ENCODE measurements at places on chromosomes 5 and 9.

- H3K4me3 ChIP-seq: no peak overlapping the region
- no peak for DNase-seq
- H3K36me3 ChIP-seq: peaks cover 61% of the 10 kb centered on the region
- peaks cover 5% of the 10 kb centered on the region for H3K4me1 ChIP-seq
- H3K27ac ChIP-seq: no peak overlapping the region
These were observed 19.8 kb downstream of the TDRD7 start for GRCh38 chr9:97431549-97432143.

DNA sequence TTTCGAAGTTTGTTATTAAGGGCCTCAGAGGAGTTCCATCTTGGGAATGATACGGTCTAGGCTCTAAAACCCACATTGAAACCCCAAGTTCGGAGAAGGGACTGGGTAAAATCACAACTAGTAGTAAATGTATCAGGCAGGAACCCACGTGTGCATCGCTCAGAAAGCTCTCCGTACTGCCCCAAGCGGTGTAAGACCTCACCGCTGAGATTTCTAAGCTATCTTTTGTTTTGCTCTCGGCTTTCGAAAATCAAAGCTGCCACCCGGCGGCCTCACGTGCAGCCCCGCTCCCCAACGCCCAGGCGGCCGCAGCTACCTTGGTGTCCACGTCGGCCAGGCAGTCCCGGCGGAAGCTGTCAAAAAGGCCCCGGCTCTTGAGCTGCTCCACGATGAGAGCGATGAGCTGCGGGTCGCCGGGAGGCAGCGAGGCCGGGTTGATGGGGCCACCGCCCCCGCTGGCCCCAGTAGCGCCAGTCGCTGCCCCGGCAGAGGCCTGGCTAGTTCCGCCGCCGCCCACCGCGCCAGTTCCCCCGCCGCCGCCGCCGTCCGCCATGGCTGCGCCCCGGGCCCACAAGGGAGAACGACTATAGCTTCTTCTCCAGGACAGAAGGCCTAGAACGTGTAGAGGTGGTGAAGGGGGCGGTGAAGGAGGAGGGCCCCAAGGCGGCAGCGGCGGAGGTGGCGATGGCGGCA, 420 bp downstream of the BOD1 start:
- H3K4me1 ChIP-seq: peaks cover 56% of the 10 kb centered on the region
- peaks cover 49% of the 10 kb centered on the region for H3K36me3 ChIP-seq
- peak overlapping the region; percentile 93 for H3K4me3 ChIP-seq
- H3K27ac ChIP-seq: peak overlapping the region; percentile 96
- H3K27me3 ChIP-seq: no peaks in the 10 kb centered on the region
- DNase-seq: peak; percentile 80

DNA sequence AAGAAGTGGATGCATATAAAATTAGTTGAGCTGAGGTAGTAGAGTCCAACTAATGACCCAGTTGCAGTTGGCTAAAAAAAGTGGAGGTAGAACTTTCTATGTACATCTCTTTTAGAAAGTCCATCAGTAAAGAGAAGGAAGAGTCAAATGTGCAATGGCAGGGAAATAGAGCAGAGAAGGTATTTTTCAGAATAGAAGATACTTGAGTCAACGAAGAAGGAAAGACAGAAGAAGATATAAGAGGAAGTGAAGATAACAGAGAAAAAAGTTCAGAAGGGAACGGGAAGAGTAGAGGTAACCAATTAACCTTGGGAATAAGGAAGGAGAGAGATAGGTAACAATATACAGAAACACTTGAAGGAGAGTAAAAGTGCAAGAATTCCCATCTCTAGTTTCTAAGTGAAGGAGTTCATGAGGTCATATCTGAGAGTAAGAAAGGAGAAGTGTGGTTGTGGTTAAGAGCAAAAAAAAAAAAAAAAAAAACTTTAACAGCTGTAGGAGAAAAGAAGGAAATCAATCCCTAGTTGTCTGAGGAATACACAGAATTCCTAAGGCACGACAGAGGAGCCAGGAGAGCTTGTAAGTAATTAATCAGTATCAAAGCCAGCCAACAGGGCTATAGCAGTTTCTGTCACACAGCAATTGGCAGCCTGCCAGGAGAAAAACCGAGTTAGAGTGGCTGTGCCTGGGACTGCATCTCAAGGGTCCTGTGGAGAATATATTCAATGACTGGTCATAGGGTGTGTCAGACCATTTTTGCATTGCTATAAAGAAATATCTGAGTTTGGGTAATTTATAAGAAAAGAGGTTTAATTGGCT, 61.0 kb downstream of the ARL15 start:
- H3K27ac ChIP-seq: no peak overlapping the region
- H3K36me3 ChIP-seq: no peaks in the 10 kb centered on the region
- H3K4me1 ChIP-seq: peaks cover 14% of the 10 kb centered on the region
- DNase-seq: no peak
- H3K4me3 ChIP-seq: no peak overlapping the region

GRCh38 chr9:561427-561826, 280.1 kb upstream of the DMRT1 start:
- no peak for DNase-seq
- H3K4me3 ChIP-seq: no peak overlapping the region
- peaks cover 7% of the 10 kb centered on the region for H3K27me3 ChIP-seq
- H3K36me3 ChIP-seq: no peaks in the 10 kb centered on the region
- no peak overlapping the region for H3K27ac ChIP-seq

GRCh38 chr5:67161767-67162166, 34.8 kb downstream of the CD180 start:
- peak overlapping the region; percentile 56 for H3K27ac ChIP-seq
- H3K4me3 ChIP-seq: no peak overlapping the region
- H3K27me3 ChIP-seq: no peaks in the 10 kb centered on the region
- DNase-seq: no peak
- peaks cover 72% of the 10 kb centered on the region for H3K4me1 ChIP-seq

- H3K36me3 ChIP-seq: no peaks in the 10 kb centered on the region
- no peaks in the 10 kb centered on the region for H3K27me3 ChIP-seq
These were observed 539.7 kb downstream of the ACTL7B start for GRCh38 chr9:108316066-108316465.

GRCh38 chr9:94908583-94909249, 182.2 kb downstream of the AOPEP start:
- no peak overlapping the region for H3K27ac ChIP-seq
- DNase-seq: no peak
- H3K36me3 ChIP-seq: peaks cover 1% of the 10 kb centered on the region
- H3K27me3 ChIP-seq: no peaks in the 10 kb centered on the region
- H3K4me3 ChIP-seq: no peak overlapping the region

DNA sequence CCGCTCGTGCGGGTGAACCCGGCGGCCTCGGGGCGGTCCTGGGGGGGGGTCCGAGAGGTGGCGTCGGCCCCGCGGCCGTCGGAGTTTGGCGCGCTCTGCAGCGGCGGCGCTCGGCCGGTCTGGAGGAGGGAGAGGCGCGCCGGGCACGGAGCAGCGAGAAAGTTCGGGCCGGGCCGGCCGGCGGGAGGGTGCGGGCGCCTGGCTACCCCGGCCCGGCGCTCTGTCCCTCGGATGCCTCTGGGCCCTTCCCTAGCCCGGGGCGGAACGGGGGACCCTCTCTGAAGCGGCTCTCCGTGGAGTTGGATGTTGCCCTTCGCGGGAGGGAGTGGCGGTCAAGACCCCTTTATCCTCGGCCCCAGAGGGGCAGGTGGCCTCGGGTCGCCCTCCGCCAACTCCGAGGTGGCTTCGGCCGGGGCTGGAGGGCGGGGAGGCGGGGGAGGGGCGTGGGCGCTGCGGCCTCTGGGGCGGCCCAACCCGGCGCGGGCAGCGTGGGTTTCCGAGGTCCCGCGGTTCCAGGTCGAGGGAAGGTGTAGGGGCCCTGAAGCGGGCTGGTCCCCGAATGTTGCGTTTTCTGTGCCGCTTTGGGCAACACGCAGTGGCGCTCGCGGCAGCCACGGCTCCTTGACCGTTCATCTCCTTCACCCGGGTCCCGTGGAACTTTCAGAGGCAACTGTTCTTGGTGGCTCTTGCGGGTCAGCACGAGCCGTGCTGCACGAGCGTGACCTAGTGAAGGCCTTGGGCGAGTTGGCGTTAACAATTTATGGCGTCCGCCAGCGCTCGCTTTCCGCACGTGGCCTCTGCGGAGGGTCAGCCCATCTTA, 290.5 kb downstream of the DOCK8 start:
- peak overlapping the region; percentile 63 for H3K4me3 ChIP-seq
- peaks cover 11% of the 10 kb centered on the region for H3K4me1 ChIP-seq
- no peaks in the 10 kb centered on the region for H3K36me3 ChIP-seq
- H3K27me3 ChIP-seq: peaks cover 35% of the 10 kb centered on the region
- H3K27ac ChIP-seq: no peak overlapping the region

DNA sequence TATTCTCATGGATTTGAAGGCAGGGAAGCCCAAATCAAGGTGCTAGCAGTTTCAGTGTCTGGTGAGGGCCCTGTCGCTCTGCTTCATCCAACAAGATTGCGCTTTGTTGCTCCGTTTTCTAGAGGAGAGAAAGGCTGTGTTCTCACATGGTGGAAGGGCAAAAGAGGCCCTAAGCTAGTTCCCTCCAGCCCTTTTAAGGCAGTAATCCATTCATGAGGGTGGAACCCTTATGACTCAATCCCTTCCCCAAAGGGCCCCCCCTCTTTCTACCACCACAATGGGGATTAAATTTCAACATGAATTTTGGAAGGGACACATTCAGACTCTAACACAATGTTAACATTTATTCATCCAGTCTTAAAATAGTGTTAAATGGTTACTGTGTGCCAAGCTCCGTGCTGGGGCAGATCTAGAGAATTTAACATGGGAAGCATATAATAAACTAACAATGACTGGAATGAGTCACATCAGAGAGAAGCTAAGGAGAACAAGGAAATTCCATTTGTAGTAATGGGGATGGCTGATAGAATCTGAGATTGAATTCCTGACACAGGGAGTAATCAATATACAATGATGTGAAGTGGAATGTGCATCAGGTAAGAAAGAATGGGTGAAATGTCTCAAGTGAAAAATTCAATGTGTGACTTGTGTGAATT, 382.8 kb upstream of the ZNF608 start:
- H3K36me3 ChIP-seq: no peaks in the 10 kb centered on the region
- no peak overlapping the region for H3K27ac ChIP-seq
- no peak overlapping the region for H3K4me3 ChIP-seq
- H3K27me3 ChIP-seq: no peaks in the 10 kb centered on the region
- DNase-seq: no peak
- no peaks in the 10 kb centered on the region for H3K4me1 ChIP-seq

GRCh38 chr5:73858776-73859175, 232.8 kb downstream of the ARHGEF28 start:
- DNase-seq: no peak
- H3K27ac ChIP-seq: no peak overlapping the region
- no peaks in the 10 kb centered on the region for H3K4me1 ChIP-seq
- no peaks in the 10 kb centered on the region for H3K36me3 ChIP-seq
- H3K27me3 ChIP-seq: peaks cover 41% of the 10 kb centered on the region

GRCh38 chr5:3350781-3351180, 244.9 kb upstream of the IRX1 start:
- no peak overlapping the region for H3K27ac ChIP-seq
- DNase-seq: no peak

- peak overlapping the region; percentile 57 for H3K27ac ChIP-seq
- peaks cover 71% of the 10 kb centered on the region for H3K27me3 ChIP-seq
- H3K4me1 ChIP-seq: peaks cover 11% of the 10 kb centered on the region
- H3K36me3 ChIP-seq: no peaks in the 10 kb centered on the region
- peak overlapping the region; percentile 76 for H3K4me3 ChIP-seq
These were observed 871 bp downstream of the TRIO start for GRCh38 chr5:14143841-14144585.

DNA sequence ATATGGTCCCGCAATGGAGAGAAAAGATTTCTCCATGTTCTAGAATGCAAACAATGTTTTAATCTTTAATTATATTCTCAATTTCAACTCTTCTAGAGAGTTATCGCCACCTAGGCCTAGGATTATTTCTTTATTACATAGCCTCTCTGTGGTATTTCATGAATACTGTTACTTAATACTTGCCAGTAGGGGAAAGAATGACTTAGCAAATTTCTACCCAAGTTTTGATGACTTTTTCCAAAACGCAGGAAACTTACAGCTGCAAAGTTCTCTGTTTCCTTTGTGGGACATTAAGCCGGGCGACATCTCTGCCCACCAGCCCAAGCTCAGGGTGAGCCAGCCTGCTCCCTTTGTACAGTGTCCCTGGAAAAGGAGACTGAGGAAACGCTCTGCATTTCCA, 73.8 kb downstream of the MED27 start:
- H3K36me3 ChIP-seq: peaks cover 35% of the 10 kb centered on the region
- DNase-seq: no peak
- no peak overlapping the region for H3K4me3 ChIP-seq
- H3K27me3 ChIP-seq: no peaks in the 10 kb centered on the region
- H3K4me1 ChIP-seq: peaks cover 65% of the 10 kb centered on the region
- no peak overlapping the region for H3K27ac ChIP-seq

DNA sequence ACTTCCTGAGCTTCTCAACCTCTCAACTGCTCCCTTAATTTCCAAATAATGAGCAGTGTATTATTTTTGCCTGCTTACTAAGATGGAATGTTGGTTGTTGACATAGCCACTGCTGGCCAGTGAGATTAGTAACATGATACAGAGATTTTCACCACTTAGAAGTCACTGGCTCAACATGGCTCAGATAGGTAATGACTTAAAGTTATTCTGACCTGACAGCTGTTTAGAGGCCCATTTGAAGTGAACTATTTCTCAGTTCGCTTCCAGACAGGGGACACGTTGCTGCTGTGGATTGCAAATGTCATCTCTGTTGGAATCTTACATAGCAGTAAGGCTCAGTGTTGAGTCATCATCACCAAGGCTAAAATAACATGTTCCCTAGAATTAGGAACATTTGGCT, 490.2 kb downstream of the TLE4 start:
- no peaks in the 10 kb centered on the region for H3K36me3 ChIP-seq
- H3K4me3 ChIP-seq: no peak overlapping the region
- H3K27me3 ChIP-seq: peaks cover 6% of the 10 kb centered on the region
- H3K27ac ChIP-seq: no peak overlapping the region
- no peak for DNase-seq

GRCh38 chr5:93245226-93245625, 335.8 kb downstream of the NR2F1-AS1 start:
- no peaks in the 10 kb centered on the region for H3K36me3 ChIP-seq
- H3K4me3 ChIP-seq: no peak overlapping the region
- no peaks in the 10 kb centered on the region for H3K4me1 ChIP-seq
- H3K27me3 ChIP-seq: no peaks in the 10 kb centered on the region
- H3K27ac ChIP-seq: no peak overlapping the region

GRCh38 chr5:119365847-119366539, 10.2 kb downstream of the TNFAIP8 start:
- H3K27me3 ChIP-seq: no peaks in the 10 kb centered on the region
- no peak for DNase-seq
- peaks cover 98% of the 10 kb centered on the region for H3K36me3 ChIP-seq
- peaks cover 93% of the 10 kb centered on the region for H3K4me1 ChIP-seq
- H3K4me3 ChIP-seq: peak overlapping the region; percentile 63
- H3K27ac ChIP-seq: peak overlapping the region; percentile 96

DNA sequence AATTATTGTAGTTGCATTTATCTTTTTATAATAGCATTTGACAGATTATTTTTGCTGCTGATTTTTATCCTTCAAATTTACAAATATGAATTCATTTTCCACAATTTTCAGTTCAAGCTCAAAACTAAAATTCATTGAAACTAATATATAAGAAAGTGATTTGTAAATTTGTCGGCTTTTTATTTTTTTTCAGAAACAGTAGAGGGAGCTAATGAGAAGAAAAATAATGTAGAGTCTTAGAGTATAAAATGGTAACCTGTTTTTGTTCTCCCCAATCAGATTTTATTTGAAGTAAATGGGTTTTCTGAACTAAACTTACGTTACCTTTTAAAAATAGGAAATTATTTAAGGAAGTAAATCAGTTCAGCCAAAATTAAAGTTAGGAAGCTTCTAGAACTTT, 19.2 kb downstream of the PRRC1 start:
- H3K36me3 ChIP-seq: peaks cover 89% of the 10 kb centered on the region
- no peak overlapping the region for H3K27ac ChIP-seq
- no peak overlapping the region for H3K4me3 ChIP-seq
- H3K4me1 ChIP-seq: peaks cover 5% of the 10 kb centered on the region
- no peaks in the 10 kb centered on the region for H3K27me3 ChIP-seq

GRCh38 chr9:115103746-115104477, 14.0 kb downstream of the TNC start:
- no peak overlapping the region for H3K4me3 ChIP-seq
- H3K4me1 ChIP-seq: peaks cover 7% of the 10 kb centered on the region
- H3K27ac ChIP-seq: no peak overlapping the region
- H3K36me3 ChIP-seq: no peaks in the 10 kb centered on the region
- peaks cover 25% of the 10 kb centered on the region for H3K27me3 ChIP-seq
- DNase-seq: no peak
